ENCODE measurements at places on chromosomes 16 and 17.
A peak's percentile ranks its signal among the peaks of the same experiment; 100 is the strongest.

DNA sequence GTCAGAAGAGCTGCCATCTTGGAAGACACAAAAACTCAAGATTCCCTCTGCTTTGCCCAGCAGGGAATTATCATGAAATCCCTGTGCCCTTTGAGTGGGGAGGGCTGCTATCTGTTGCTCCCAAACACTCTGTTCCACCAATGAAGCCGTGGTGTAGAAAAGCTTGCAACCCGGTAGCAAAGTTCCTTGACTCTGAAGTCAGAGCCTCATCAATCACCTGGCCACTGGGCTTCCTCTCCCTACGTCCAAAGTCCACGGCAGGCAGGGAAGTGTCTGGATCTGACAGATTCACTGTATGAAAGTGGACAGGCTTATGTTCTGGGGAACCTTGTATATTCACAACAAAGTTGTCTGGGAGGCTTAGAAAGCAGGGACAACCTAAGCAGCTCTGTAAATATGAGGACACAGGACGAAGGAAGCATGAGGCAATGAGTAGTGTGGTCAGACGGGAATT, 343.3 kb downstream of the SLC39A11 start:
- no peak for DNase-seq

DNA sequence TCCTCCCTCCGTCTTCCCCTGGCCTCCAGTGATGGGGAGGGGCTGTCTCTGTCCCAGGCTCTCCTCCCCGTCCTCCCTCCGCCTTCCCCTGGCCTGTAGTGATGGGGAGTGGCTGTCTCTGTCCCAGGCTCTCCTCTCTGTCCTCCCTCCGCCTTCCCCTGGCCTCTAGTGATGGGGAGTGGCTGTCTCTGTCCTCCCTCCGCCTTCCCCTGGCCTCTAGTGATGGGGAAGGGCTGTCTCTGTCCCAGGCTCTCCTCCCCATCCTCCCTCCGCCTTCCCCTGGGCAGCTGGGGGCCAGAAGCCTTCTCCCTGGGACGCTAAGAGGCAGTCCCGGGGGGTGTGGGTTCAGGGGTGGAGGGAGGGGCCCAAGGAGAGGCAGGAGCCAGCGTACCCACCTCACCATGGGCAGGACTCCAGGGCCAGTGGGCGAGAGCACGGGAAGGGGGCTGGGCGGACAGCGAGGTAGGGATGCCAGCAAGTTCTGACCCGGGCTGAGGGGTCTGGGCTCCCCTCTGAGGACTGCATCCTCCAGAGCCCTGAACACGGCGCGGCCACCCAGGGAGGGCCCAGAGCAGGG, 14.8 kb downstream of the UTS2R start:
- DNase-seq: no peak

DNA sequence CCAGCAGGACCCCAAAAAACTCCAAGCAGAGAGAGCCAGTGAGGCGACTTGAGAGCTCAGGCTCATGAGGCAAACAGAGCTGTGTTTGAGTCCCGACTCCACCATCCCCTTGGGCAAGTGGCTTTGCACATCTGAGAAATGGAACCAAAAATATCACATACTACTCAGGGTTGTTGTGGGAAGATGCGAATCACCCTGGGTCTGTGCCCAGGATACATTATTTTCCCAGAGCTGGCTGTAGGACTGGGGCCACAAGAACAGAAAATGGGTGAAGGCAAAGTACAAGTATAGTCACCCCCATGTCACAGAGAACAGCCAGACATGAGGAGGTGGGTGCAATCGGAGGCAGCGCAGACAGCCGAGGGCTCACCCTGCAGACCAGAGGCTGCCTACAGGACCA, 127.3 kb downstream of the GAS7 start:
- no peak for DNase-seq

DNA sequence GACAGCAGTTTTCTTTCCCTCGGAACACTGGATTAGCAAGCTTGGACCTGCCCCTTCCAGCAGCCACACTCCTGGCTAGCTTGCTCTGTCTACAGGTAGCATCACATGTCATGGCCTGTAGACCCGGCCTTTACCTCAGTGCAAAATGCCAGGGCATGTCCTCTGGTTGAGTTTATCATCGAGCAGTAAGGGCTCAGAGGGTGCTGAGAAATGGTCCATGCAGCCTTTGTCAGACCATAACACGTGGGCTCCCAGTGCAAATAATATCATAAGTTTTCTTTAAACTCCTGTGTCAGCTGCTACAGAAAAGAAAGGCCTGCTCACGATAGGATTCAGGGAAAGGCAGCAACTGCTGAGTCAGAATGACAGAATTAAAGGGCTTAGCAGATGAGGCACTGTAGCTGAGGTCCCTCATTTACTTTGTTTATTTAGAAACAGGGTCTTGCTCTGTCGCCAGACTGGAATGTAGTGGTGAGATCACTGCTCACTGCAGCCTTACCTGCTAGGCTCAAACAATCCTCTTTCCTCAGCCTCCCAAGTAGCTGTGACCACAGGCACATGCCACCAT, 8.0 kb upstream of the GNA13 start:
- DNase-seq: no peak

- peak; percentile 72 for DNase-seq
Measured at GRCh38 chr17:83080858-83081683, 1.7 kb downstream of the METRNL start.

GRCh38 chr16:30946671-30947540, 2.0 kb upstream of the ORAI3 start:
- DNase-seq: no peak

DNA sequence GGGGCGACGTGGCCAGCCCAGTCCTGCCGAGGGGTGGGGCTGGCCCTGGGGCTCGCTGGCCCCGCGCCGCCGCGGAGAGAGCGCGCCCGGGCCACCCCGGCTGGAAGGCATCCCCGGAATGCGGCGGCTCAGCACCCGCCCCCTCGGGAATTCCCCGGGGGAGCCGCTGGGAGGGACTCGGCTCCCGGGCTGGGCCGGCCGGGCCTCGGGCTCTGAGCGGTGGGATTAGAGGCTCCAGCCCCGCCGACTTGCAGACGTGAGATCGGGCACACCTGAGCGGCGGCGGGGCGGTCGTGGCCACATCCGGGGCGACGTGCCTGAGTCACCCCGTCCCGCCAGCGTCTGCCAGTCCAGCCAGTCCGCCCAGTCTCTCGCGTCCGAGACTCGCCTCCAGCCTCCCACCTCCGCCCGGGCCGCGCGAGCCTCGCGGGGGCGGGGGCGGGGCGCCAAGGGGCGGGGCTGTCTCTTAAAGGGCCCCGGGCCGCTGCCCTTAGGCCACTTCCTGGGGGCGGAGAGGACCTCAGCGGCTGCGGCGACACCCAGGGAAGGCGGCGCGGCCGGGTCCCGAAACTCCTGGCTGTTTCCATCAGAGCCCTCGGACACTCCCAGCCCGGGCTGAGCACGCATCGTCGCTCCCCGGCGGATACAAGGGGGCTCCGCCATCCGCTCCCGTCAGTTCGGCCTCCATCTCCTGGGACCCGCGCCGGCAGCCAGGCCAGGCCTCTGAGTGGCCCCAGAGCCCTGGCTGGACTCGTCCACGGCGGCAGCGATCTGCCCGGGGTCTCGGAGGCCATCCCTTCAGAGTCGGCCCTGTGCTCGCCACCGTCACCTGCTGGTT, at the start of gene KCTD11:
Gene KCTD11, plus strand, starts transcription at position 498 of the 838 bp plus-strand sequence.
- peak; percentile 56 for DNase-seq

DNA sequence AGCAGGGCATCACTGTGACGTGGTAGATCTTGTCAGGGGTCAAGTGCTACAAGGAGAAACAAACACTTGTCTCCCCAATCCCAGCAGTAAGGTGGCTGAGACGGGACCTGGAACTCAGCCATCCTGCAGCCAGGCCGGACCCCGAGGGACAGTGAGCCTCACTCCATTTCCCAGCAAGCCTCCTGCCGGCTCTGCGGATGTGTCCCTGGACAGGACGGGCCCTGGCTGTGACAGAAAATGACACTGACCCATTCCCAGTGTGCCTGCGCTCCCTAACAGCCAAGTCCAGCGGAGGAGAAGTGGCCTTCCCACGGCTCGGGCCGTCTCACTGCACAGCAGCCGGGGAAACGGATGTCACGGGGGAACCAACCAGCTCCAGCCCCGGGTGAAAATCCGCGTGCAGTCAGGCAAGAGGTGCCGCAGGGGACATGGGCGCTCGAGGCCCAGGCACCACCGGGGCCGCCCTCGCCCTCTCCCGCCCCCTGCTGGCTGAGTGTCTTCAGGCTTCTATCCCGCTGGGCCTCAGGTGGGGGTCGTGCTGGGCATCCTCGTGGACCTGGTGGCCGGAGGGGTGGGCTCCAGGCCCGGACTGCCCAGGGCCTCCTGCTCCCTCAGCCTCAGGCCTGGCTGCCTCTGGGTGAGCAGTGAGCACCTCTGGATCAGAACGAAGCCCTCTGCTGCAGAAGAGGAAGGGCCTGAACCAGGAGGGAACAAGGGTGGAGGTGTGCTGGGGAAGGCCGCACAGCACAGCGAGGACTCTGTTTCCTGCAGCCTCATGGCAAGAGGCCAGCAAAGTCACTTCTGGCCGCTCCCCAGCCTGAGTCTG, 6.7 kb downstream of the HAGHL start:
- no peak for DNase-seq

DNA sequence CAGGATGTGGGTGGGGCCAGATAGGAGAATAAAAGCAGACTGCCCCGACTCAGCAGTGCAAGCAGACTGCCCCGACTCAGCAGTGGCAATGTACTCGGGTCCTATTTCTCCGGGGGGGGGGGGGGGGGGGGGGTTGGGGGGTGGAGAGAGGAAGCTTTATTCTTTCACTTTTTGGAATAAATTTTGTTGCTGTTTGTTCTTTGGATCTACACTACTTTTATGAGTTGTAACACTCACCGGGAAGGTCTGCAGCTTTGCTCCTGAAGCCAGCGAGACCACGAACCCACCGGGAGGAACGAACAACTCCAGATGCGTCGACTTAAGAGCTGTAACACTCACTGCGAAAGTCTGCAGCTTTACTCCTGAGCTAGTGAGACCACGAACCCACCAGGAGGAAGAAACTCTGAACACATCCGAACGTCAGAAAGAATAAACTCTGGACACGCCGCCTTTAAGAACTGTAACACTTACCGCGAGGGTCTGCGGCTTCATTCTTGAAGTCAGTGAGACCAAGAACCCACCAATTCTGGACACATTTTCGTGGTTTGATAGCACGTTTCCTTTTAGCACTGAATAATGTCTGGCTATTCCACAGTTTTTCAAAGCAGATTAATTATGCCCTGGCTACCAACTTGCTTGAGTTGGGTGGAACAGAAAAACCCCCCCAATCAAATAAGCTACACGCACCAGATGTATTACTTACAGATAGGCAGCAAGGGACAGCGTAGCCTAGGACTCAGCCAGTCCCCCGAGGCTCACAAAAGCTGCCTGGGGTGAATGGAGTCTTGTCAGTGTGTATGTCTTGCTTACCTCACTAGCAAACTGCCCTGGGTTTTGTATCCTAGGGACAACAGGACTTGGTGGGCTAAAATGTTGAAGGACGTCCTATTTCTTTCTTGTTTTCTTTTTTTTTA, 11.9 kb downstream of the FZD2 start:
- no peak for DNase-seq

DNA sequence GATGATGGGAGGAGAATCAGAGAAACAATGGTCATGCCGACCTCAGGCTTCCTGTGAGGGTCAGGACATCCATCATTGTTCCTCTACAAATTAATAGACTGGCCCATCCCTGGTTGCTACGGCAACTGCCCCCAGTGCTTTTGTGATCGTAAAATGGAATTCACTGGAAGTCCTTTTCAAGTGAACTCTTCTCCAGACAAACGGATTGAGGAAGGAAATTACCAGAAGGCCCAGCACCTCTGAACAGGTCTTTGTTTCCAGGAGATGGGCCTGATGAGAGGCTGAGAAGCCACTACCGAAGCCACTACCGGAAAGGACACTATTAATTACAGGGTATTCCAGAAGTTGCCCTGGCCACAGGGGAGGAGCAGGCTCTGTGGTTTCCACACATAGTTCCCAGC, 126.0 kb downstream of the MGAT5B start:
- DNase-seq: no peak

GRCh38 chr17:70313086-70313852, 143.9 kb downstream of the KCNJ2 start:
- DNase-seq: no peak

DNA sequence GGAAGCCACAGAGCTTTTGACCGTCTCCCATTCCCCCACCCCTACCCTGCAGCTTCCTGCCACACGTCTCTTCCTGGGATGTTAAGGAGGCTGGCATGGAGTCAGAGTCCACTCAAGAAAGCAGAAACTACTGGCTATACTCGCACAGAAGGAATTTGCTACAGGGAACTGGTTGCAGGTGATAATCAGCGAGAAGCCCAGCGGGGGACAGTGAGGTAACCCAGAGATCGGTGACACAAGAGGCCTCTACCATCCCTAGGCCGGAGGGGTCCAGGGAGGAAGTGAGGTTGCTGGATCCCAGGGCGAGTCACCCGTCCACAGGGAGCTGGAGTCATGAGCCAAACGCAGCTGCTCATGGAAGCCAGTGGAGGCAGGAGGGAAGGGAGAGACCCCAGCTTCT, 93.7 kb downstream of the SDK2 start:
- DNase-seq: no peak

DNA sequence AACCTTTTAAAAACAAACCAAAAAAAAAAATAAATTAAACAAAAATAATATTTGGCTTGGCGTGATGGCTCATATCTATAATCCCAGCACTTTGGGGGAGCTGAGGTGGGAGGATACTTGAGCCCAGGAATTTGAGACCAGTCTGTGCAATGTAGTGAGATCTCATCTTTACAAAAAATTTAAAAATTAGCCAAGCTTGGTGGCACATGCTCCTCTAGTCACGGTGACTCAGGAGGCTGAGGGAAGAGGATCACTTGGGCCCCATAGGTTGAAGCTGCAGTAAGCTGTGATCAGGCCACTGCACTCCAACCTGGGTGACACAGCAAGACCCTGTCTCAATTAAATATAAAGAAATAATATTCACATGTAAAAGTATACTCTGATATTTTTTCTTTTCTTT, 12.2 kb downstream of the GNGT2 start:
- no peak for DNase-seq

DNA sequence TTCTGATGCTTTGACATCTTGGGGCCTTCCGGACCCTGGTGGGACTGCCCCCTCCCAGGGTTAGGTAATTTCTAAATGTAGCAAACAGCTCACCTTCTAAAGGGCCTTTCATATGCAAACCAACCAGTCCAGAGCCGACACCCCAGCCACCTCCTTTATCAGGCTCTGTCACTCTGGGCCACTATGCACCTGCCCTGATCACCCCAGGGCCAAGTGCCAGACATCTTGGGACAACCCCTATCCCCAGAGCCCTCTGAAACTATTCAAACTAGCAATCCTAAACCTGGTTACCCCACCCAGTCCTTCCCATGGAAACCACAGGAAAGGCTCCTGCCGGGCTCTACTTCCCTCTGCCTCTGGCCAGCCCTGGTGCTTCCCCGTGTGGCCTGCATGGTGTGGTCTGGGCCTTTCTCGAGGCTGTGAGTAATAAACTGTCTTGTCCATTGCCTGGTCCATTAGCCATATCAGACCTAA, 91.2 kb upstream of the TNRC6C start:
- DNase-seq: no peak

GRCh38 chr17:27543958-27544349, 87.0 kb upstream of the LGALS9 start:
- DNase-seq: no peak
